NCI-H82 (cell line): ENCODE measurements at places on chromosomes 11 and 22.
A peak's percentile ranks its signal among the peaks of the same experiment; 100 is the strongest.

DNA sequence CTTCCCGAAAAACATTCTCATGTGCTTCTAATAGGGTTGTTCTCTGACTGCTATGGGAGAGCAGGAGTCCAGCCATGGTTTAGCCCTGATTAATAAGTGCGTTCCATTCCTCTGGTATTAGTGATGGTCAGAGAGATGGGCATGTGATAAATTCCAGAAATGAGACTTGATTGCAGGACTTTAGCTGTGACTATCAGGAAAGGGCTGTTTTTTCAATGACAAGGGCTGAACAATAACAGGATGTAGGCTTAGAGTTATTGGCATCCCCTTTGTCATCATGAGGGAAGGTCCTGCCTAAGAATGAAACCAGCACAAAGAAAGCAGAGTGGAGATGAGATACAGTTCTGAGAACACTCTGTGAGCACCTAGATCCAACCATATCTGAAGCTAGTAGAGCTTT, 494.6 kb downstream of the MIAT start:
- DNase-seq, result no peak

- peak; percentile 17 for DNase-seq
Measured at GRCh38 chr11:8533332-8533731, 60.7 kb downstream of the STK33 start.

GRCh38 chr11:78943841-78944240, 369.2 kb upstream of the NARS2 start:
- DNase-seq, result no peak

DNA sequence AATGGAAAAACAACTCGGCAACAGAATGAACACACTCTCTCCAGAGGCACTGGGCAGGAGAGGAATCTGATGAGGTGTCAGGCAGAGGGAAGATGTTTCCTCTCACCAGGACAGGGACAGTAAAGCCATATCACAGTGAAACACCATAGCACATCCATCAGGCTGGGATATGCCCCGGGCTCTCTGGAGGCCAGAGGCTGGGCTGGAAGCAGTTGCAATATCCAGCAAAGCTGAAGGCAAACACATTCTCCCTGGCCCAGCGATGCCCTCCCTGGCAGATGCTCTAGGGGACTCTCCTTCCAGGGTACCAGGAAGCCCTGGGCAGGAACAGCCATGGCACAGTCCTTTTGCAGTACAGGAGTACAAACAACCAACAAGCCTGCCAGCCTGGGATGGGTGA, 11.1 kb downstream of the RSPH14 start:
- DNase-seq, result no peak

DNA sequence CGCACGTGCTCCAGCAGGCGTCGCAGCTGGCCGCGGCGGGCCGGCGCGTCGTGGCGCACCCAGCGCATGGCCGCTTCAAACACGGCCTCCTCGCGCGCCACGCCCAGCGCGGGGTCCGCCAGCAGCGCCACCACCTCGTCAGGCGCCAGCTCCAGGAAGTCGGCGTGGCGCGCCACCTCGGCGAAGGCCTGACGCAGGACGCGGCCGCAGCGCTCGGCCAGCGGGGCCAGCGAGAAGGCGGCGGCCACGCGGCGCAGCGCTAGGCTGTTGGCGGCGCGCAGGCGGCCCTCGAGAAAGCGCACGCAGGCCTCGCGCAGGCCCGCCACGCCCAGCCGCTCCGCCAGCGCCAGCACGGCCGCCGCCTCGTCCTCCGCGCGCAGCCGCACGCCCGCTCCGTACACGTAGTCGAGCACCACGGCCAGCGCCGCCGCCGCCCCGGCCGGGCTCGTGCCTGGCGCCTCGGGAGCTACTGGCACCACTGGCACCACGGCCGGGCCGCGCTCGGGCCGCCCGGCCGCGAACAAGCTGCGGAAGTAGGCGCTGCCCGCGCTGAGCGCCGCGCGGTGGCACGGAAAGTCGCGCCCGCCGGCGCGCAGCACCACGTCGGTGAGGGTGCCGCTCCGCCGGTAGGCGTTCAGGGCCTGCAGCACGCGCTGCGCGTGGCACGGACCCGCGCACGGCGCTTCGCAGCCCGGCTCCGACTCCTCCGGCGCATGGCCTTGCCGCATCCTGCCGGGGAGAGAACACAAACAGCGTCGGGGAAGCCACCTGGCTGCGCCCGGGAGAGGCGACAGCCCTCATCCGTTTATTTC, 2.9 kb downstream of the KLHL35 start:
- DNase-seq, result no peak

- peak; percentile 36 for DNase-seq
Measured at GRCh38 chr11:114180301-114181055, 115.7 kb upstream of the NNMT start.

GRCh38 chr11:59180168-59180776, 8.3 kb downstream of the DTX4 start:
- no peak for DNase-seq

DNA sequence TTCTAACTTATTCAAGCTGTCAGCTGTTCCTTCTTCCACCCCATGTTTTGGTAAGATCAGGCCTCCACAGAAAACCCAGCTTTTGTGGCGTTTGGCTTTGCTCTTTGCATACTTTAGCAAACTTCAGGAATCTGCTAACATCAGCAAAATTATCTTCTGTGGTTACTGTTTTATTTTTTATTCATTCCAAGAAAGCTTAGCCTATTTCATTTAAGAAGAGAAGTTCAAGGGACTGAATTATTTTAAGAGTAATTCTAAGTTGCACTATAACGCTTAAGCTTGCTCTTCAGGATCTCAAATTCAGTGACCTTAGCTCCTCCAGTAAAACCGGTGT, 1.1 kb downstream of the JHY start:
- DNase-seq, result no peak

DNA sequence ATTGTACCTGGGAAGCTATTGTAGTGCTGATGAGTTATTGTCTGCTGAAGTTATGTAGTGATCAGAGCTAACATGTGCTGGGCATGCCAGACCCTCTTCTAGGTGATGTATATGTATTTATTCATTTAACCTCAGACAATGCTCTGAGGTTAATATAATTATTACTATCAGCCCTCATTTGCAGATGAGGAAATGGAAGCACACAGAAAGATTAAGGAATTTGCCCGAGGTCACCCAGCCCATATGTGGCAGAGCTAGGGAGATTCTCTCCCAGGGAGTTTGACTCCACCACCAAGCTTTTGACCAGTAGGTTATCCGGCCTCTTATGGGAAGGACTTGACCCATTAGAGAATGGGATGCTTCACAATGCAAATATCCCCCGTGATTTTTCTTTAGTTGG, 114.2 kb upstream of the NAV2 start:
- DNase-seq, result no peak

DNA sequence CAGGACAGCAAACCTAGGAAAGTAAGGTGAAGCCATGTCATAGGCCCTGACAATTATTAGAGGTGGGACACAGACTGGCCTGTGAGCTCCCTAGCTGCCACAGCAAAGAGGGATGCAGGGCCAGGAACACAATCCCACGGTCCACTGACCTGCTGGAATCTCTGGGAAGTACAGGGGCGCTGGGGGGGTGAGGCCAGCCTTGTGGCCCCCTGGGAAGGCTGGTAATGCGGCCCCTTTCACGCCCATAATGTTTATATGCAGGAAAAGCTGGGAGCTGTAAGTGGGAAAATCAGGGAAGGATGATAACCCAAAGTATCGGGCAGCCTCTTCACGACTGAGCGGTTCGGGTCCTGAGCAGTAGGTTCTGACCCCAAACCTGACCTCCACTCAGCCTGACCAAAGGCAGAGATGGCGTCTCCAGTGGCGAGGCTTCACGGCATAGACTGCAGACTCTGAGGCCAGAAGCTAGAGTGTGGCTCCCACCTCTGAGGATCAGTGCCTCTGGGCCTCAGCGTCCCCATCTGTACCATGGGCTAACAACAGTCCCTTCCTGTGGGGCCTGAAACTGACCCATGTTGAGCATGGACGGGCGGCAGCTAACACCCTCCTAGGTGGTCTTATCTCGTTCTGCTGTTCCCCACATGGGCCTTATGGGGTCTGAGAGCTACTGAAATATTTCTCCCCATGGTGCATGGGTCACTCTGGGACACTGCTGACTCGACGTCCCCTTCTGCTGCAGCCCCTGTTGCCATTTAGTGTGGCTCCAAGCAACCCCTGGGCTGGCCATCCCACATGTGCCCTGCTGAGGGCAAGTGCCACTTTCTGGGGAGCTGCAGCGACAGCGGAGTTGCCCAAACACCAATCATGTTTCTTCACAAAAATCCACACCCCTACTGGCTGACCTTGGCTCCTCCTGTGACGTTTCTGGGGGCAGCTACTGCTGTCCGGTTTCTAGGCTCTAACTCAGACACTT, 101.8 kb downstream of the PHF21B start:
- DNase-seq, result no peak

GRCh38 chr11:101336858-101337257, 207.2 kb upstream of the PGR start:
- DNase-seq, result no peak

GRCh38 chr22:21688706-21689381, 23.0 kb downstream of the PPIL2 start:
- DNase-seq, result no peak

DNA sequence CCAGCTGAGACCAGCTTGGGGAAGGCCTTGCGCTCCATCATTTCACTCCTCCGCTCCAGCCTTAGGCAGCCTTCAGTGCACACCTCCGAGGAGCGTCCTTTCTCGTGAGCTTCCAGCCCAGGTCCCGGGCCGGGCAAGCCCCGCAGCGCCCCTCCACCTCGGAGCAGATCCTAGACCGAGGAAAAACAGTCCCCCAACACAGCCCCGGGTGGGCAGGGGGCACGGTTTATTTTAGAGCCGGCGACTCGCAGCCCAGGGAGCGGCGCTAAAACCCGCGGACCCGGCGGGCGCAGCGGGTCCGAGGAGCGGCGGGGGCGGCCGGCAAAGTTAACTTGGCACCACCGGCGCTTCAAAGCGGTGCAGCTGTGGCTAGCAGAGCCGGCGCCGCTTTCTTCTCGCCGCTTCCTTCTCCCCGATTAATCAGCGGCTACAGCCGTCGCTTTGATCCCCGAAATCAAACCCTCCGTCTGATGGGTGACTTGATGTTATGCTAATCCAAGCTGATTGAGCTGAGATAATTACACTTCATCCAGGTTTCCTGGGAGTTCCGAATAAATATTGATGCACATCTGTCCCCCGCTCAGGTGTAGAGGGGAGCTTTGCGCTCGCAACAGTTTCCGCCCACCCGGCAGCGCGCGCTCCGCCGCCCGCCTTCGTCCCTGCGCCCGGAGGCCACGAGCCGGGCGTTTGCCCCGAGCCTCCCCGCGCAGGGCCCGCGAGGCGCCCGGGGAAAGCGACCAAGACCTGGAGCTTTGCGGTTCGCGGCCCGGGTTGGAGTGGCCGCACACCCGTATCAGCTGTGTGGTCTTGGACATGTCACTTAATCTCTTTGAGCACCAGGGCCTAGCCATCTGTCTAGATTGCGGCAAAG, 192.7 kb downstream of the BUD13 start:
- peak; percentile 75 for DNase-seq

DNA sequence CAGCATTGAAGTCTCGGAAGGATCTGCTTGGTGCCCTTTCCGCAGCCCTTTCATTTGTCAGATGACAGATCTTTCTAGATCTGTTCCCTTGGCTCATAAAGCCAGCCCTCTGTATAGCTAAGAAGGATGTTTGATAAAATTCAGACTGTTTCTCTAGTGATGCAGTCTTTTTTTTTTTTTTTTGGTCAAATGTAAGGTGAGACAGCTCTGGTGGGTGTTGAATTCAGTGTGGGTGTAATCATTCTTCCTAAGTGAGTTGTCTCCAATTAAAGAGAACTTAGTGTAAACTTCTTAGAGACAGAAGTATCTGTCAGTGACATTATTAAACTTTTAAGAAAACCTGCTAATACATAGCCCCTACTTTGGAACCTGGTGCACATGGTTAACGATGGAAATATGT, 53.3 kb downstream of the AAMDC start:
- DNase-seq, result no peak

- DNase-seq, result peak; percentile 53
Measured at GRCh38 chr11:123301013-123301591, 106.1 kb upstream of the CLMP start.

DNA sequence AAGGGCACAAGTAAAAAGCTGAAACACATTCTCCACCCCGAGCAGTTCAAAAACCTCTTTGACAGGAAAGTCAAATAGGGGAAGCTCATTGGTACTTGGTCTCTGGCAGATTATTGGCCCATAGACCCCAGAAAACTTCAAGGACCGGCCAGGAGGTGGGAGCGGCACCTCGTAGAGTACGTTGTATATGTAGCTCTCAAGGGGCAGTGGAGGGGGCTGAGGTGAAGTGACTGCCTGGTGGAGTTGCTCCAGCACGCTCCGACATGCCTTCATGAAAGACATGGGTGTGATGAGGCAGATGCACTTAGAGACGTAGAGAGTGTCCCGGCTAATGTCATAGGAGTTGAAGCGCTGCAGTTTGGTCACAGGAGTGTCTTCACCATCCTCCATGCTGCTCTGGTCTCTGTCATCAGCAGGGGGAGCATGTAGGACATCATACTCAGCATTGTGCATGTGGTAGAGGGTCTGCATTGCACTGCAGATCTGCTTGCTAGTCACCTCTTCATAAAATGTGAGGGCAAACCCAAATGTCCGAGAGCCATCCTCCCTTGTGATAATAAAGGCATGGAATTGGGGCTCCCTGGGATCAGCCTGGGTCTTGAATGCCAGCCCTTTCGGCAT, 61.3 kb downstream of the DENND5A start:
- peak; percentile 14 for DNase-seq

DNA sequence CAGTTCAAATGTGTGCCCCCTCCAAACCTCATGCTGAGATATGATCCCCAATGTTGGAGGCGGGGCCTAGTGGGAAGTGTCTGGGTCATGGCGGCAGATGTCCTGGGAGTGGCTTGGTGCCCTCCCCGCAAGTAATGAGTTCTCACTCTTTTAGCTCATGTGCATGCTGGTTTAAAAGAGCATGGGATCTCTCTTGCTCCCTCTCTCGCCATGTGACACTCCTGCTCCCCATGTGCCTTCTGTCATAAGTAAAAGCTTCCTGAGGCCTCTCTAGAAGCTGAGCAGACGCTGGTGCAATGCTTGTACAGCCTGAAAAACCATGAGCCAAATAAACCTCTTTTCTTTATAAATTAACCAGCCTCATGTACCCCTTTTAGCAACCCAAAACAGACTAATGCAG, 98.8 kb downstream of the SGSM3 start:
- peak; percentile 92 for DNase-seq
